ENCODE measurements at places on chromosomes 4 and X.

- DNase-seq: no peak
Observed at GRCh38 chr4:109588176-109588575, 28.1 kb downstream of the MCUB start.

GRCh38 chr4:47109379-47109778 lies 78.0 kb downstream of the GABRB1 start:
- DNase-seq: no peak

DNA sequence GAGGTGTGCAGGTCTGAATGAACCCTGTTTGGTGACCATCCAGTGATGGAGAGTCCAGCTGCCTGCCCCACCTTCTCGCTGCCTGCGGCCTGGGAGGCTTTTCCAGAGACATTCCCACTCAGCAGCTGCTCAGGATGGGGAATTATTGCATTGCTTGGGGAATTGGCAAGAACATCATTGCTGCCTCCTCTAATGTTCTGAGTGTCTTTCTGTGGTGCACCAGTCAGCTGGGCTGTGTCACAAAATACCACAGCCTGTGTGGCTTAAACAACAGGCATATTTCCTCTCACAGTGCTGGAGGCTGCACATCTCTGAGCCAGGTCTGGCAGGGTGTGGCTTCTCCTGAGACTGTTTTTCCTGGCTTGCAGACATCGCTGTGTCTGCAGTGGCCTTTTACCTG lies 86.8 kb upstream of the AFAP1 start:
- no peak for DNase-seq

- DNase-seq: peak; percentile 34
Observed at GRCh38 chr4:138639018-138639741, 376.4 kb upstream of the NOCT start.

GRCh38 chr4:3253808-3254207 lies 4.8 kb downstream of the MSANTD1 start:
- no peak for DNase-seq

DNA sequence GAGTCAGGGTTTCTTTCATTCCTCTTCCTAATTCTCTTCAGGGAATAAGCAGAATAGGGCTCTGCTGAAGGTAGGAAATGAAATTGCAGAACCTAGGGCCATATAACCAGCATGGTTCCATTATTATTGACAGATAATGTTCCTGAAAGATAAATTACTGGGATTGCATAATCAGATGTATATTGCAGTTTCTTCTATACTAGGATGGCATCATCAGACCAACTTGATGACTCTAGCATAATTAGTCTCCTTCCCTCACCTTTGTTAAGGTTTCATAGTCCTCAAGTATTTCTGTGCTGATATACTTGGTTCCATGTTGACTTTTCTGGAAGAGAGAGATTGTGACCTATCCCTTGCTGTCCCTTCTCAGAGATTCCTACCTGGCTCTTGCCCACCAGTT lies 492.3 kb upstream of the LCORL start:
- DNase-seq: no peak

GRCh38 chr4:148265627-148266026 lies 176.6 kb downstream of the NR3C2 start:
- DNase-seq: no peak

DNA sequence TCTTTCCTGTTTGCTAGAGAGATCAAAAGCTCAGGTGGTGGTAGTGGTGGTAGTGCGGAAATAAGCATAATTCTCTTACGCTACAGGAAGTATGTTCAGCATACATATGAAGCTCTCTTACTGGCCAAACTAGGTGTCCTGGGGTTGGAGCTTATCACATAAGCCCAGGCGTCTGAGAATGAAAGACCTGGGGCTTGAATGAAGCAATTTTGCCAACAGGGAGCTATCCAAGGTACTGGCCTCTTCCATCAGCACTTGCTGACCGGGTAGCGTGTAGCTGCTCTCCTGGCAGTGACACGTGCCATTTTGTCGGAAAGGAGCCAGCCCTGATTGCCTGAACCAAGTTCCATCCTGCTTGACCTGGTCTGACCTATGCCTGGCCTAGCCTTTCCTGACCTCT lies 65.9 kb upstream of the HPF1 start:
- no peak for DNase-seq

DNA sequence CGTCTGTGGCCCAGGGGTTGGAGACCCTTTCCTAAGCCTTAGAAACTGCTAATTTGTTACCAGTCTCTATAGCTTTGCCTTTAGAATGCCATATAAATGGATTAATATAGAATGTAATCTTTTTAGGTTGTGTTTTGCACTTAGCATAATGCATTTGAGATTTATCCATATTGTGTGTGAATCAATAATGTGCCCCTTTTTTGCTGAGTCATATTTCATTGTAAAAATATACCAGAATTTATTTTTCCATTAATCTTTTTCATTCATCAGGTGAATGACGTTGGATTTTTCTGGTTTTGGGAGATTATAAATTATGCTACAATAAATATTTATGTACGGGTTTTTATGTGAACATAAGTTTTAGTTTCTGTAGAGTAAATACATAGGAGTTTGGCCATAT lies 478.8 kb upstream of the MAGEB18 start:
- no peak for DNase-seq

DNA sequence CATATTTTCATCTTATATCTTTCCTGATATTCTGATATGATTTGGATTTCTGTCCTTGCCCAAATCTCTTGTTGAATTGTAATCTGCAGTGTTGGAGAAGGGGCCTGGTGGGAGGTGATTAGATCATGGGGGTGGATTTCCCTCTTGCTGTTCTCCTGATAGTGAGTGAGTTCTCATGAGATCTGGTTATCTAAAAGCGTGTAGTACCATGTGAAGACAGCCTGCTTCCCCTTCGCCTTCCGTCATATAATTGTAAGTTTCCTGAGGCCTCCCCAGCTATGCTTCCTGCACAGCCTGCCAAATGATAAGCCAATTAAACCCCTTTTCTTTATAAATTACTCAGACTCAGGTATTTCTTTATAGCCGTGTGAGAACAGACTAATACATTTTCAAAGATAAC lies 77.2 kb downstream of the ANKRD50 start:
- DNase-seq: no peak

DNA sequence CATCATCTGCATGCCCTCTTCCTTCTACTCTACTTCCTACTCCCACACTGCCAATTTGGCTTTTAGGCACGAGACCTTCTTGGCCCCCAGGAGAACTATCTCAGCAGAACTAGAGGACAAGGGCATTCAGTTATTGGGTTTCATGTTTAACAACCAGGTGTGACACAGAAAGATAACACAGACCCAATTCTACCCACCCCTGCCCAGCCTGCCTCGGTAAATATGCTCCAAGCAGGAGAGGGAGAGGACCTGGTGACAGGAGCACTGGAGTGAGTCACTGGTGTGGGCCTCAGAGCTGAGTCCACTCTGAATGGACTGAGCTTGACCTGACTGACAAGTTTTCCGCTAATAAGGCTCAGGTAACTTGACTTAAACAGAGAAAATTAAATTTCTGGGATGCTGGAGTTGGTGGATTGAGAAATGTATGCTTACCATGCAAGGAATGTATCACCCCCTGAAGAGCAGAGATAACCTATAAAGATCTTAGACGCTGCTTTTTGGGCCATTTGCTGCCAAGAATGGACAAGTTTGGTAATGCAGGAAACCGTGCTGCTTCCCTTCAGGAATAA lies 52.5 kb downstream of the CASP3 start:
- DNase-seq: no peak

GRCh38 chr4:81180916-81181315 lies 34.1 kb downstream of the PRKG2 start:
- no peak for DNase-seq

- DNase-seq: peak; percentile 68
Observed at GRCh38 chr4:111937368-111937767, 207.9 kb upstream of the FAM241A start.

- DNase-seq: no peak
Observed at GRCh38 chrX:19968276-19968675, 22.6 kb downstream of the BCLAF3 start.

GRCh38 chr4:16270454-16271328 lies 44.4 kb upstream of the TAPT1 start:
- DNase-seq: peak; percentile 18

- no peak for DNase-seq
Observed at GRCh38 chr4:34245276-34245675, 1999.0 kb downstream of the ARAP2 start.

- DNase-seq: no peak
Observed at GRCh38 chrX:74449937-74450330, 28.6 kb downstream of the SLC16A2 start.

GRCh38 chrX:118736394-118737010 lies 9.1 kb downstream of the IL13RA1 start:
- DNase-seq: no peak

GRCh38 chrX:10397349-10397748 lies 223.0 kb downstream of the MID1 start:
- no peak for DNase-seq

- no peak for DNase-seq
Observed at GRCh38 chrX:124383354-124383753, 37.0 kb downstream of the SH2D1A start.

DNA sequence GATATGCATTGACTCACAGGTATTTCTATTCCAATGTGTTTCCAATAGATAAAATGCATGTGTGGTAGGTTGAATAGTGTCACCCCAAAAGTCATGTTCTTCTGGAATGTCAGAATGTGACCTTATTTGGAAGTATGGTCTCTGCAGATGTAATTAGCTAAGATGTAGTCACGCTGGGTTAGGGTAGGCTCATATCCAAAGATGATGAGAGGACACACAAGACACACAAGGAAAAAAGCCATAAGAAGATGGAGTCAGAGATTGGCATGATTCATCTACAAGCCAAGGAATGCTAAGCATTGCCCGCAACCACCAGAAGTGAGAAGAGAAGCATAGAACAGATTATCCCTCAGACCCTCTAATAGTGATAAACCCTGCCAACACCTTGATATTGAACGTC lies 17.5 kb downstream of the ZNF330 start:
- no peak for DNase-seq

DNA sequence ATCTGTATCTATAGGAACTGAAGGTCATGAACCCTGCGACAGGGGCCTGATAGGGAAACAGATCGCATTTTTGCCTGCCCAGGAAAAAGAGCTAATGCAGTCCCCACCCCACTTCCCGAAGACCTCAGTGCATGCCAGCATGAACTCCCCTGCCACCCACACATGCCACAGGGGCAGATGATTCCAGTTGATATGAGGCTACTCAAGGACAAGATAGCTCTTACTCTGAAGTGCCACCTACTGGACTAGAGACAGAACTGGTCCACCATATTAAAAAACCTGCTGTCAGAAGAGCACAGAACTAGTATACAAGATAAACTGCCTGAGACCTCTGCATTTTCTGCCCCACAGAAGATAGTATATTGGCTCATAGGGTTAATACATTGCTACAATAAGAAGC lies 68.0 kb downstream of the YIPF7 start:
- peak; percentile 14 for DNase-seq

DNA sequence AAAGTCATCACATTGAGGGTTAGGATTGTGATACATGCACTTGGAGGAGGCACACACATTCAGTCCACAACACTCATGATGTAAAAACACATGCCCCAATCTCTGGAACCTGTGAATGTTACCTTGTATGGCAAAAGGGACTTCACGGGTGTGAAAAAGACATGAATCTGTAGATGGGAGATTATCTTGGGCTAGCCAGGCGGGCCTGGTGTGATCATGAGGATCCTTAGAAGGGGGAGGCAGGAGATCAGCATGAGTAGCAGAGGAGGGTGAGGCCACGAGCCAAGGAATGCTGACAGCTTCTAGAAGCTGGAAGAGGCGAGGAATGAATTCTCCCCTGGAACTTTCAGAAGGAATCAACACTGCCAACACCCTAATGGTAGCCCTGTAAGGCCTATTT lies 77.5 kb upstream of the ENPP6 start:
- no peak for DNase-seq

- DNase-seq: peak; percentile 37
Observed at GRCh38 chr4:136831553-136831952, 700.7 kb downstream of the PCDH18 start.

- DNase-seq: no peak
Observed at GRCh38 chrX:46185923-46186810, 359.1 kb downstream of the ZNF674 start.

- no peak for DNase-seq
Observed at GRCh38 chrX:1743105-1743504, 128.2 kb downstream of the ASMT start.

DNA sequence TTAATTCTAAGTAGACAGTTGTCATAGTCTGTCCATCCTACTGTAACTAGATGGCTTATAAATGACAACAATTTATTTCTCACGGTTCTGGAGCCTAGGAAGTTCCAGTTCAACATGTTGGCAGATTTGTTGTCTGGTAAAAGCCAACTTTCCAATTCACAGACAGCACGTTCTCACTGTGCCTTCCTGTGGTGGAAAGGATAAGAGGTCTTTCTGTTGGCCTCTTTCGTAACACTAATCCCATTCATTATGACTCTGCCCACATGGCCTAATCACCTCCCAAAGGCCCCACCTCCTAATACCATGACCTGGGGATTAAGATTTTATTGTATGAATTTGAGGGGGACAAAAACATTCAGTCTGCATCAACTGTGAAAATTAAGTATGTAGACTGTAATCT lies 83.2 kb downstream of the GALNTL6 start:
- DNase-seq: no peak

DNA sequence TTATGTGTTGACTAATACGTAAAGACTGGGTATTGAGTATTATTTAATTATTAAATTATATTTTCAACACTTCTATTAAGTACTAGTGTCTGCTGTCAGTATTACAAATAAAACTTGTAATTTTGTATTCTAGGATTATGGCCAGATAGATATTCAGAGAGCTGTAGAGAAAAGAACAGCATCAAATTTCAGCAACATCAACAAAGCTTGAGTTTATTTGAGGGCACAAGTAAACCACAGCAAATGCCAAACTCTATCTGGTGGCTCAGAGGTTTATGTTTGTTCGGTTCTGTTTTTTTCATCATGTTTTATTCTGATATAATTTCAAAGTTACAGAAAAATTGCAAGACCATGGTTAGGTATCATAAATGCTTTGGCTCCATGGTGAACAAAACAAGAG lies 1530.5 kb downstream of the PCDH18 start:
- DNase-seq: no peak

GRCh38 chr4:154953691-154954090 lies 172.6 kb downstream of the RBM46 start:
- DNase-seq: no peak

- no peak for DNase-seq
Observed at GRCh38 chr4:112245383-112245782, 13.8 kb downstream of the AP1AR start.

DNA sequence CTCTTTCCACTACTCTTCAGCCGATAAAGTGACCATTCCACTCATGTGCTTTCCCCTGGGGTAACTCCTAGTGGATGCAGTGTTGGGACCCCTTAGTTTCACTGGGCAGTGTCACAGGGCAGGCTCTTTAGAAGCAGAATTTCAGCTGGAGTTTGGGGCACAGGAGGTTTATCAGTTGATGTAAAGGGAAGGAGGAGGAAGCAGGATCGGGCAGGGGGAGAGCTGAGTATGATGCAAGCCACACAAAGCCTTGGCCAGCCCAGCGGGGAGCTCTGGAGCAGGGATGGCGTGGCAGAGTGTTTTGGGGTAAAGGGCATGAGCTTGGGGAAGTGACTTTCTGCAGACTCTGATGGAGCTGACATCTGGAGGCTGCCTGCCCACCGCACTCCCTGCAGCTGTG lies 19.3 kb downstream of the WDR13 start:
- no peak for DNase-seq
